ENCODE measurements at places on chromosomes 1 and 21. TPM values are rescaled to one million over a fixed set of nuclear protein-coding genes. Genes with fewer than 3 reads are reported as not detected.

GREM2 gene
- 0.83 TPM for polyA plus RNA-seq

SLC1A7 gene
- 0.12 TPM for polyA plus RNA-seq

MAGI3 gene
- 26.0 TPM for polyA plus RNA-seq

ADAMTS5 gene
- 18.5 TPM for polyA plus RNA-seq

PLA2G2E gene
- not detected for polyA plus RNA-seq

DNA sequence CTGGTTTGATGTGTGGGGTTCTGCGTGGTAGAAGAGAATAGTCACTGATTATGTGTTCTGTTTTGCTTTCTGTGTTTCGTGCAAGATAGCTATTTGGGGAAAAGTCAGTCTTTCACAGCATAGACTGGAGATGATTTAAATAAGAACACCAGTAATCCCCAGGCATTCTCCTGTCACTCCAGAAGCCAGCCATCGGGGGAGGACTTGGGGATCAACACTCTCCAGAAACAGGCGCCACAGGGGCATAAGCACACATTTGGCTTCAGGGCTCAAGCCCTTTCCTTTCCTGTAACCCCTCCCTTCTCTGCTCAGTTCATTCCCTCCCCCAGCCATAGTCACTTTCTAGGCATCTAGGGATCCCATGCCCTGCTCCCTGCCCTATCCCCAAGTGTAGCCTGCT, 97.3 kb upstream of the BEND5 start:
- no peak for DNase-seq

DNA sequence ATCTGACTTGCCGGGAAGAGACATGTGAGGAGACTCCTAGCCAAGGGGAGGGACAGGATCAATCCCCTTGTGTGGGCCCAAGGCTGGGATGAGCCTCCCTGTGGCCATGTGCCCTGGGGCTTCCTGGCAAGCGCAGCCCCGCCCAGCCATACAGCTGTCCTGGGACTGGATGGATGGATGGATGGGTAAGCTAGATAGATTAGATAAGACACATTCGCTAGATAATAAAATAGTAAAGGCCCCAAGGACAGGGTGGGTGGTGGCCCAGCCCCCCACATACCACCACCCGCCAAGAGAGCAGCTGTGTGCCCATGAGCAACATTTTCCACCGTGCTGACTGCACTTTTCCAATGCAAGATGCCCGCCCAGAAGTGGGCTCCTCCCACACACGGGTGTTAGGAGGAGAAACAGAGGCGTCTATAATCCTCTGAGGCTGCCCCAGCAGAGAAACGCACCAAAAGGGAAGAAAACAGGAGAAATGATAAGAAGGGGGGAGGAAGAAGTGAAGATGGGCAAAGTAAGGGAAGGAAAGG, 25.1 kb downstream of the ZBTB17 start:
- no peak for DNase-seq

GRCh38 chr1:86542631-86543030, 4.2 kb upstream of the CLCA4 start:
- no peak for DNase-seq

DNA sequence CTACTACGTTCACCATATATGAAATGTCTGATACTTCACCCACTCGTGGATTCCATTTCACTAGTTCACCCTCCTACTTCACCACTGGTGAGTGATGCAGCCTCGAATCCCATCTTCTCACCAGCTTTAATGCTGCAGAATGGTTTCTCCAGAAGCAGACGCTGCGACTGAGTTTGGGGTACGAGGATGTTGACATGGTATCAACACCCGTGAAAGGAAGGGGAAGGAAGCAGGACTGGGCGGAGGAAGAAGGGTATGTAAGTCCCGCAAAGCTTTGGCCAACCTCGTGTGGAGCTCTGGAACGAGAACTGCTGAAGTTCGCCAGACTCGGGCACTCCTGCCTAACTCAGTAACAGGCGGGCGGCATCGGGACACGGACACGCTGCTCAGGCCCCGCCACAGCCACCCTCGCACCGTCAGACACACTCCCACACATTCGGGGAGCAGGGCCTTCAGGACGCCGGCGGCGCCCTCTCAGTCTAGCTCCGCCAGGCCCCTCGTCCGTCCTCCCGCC, 833 bp upstream of the DIP2A start:
- DNase-seq = no peak

DNA sequence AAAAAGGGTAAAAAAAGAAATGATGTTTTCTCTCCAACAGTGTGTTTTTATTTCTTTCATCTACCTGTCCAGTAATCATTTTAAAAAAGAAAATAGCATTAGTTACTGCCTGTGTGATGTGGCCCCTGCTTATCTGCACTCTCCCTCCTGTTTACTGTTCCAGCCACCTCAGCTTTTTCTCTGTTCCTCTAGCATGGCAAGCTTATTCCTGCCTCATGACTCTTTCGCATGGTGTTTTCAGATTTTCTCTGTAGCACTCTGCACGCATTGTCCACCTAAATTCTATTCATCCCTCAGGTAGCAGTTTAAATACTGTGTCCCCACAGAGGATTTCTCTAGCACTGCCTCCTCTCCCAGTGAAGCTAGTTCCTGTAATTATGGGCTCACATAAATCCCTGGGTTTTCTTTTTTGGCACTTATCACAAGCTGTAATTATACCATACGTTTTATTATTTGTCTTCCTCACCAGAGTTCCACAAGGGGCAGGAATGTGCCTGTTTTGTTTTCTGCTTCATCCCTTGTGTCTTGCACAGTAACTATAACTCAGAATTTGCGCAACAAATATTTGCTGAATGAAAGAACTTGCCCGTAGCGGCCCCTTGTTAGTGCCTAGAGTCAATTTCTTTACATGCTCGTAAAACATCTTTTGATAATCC, 51.4 kb upstream of the LRIG2 start:
- no peak for DNase-seq

- DNase-seq = no peak
Measured at GRCh38 chr1:240294566-240294965, 202.9 kb downstream of the FMN2 start.

DNA sequence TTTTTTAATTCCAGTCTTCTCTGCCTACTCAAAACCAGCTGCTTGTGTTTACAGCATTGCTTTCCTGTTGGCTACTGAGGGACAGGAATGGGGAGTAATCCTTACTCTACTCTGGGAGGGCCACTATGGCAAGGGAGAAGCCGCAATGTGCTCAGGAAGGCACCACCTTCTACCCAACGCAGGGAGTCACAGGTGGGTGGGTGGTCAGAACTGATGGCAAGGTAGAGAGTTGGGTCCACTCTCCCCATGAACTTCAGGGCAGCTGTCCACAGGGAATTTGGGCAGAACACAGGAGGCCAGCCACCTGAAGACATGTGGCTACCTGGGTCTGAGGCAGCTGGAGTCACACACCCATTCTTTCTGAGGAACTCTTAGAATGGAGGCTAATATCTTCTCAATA, 40.5 kb upstream of the HMGB4 start:
- no peak for DNase-seq

DNA sequence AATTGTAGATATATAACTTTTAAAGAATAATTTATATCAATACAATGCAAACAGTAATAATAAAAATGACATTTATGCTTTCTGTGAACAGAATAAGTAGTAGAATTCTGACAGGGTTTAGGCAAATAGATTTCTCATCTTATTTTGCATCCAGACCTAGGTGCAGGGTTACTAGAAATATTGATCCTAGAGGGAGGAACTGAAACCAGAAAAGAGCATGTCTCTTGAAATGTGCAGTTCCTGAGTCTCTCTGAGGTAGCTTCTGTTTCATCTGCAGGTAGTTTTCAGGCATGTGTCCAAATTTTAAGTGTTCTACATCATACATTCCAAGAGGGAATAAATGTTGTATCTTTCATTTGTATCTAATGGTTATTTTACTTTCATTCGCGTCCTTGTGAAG, 631.9 kb upstream of the ADGRL4 start:
- no peak for DNase-seq

GRCh38 chr1:43221797-43222196, 48.0 kb upstream of the TMEM125 start:
- DNase-seq = no peak

DNA sequence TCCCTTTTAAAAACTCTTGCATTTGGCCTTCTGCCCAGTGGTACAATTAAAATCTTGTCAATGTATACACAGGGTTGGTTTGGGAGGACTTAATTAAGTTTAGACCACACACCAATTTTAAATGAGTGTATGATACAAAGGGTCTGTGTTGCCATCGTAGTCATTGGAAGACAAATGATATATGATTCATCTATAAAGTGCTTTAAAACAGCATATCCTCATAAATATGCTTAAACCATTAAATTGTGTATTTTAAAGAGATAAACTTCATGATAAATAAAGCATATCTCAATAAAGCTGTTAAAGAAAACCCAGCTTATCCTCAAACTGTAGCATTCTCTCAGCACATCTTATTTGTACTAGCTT, 69.5 kb downstream of the LUZP1 start:
- no peak for DNase-seq

- no peak for DNase-seq
Measured at GRCh38 chr21:32030146-32030652, 157.4 kb downstream of the HUNK start.

GRCh38 chr1:73839922-73840321, 358.1 kb downstream of the LRRIQ3 start:
- DNase-seq = no peak

GRCh38 chr1:215256936-215257679, 174.6 kb downstream of the KCNK2 start:
- no peak for DNase-seq

- DNase-seq = no peak
Measured at GRCh38 chr1:235601104-235601503, 48.5 kb downstream of the GNG4 start.

GRCh38 chr1:235018720-235019444, 109.8 kb downstream of the TOMM20 start:
- no peak for DNase-seq

DNA sequence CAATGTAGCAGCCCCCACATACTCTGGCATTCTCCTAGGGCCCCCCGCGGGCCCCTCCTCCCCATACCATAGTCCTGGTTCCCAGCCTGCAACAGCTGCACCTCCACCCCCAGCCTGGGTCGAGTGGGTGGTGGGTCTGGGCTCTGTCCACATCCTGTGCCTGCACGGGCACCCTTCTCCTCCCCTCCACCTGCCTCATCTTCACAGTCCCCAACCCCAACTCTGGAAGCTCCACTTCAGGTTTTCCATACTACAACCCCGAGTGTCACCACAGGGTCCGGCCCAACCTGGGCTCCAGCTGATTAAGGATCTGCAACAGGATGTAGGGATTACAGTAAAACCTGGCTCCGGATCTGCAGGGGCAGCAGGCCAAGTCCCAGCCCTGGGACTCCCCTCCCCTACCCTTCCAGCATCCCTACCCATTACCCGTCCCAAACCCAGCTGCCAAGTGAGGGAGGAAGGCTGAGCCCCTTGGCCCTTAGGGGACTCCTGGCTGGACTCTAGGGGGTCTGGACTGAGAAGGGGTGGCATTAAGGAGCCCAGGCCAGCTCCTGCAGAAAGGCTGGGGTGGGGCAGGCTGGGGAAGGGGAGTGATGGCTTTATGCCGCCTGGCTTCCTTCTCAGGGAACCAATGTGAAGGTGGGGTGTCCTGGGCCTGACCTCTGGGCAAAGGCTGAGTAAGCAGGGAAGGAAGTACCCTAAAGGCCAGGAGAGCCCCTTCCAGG, 116.8 kb downstream of the CASZ1 start:
- DNase-seq = no peak

GRCh38 chr1:221025956-221026355, 146.7 kb downstream of the HLX start:
- DNase-seq = no peak

DNA sequence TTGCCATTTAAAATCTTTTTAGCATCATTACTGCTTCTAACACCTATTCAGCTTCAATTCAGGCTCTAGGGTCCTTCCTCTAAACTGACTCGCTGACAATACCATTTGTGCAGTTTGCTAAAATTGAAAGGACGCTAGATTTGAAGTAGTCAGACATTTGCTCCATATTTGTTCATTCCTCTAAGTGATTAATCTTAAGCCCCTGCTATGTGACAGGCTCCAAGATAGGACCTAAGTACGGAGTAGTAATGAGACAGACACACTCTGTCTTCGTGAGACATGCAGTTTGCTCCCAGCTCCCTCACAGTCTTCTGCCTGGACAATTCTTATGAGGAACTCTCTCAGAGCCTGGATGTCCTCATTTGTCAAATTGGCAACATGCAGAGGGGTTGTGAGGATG, 26.1 kb upstream of the CD53 start:
- no peak for DNase-seq

DNA sequence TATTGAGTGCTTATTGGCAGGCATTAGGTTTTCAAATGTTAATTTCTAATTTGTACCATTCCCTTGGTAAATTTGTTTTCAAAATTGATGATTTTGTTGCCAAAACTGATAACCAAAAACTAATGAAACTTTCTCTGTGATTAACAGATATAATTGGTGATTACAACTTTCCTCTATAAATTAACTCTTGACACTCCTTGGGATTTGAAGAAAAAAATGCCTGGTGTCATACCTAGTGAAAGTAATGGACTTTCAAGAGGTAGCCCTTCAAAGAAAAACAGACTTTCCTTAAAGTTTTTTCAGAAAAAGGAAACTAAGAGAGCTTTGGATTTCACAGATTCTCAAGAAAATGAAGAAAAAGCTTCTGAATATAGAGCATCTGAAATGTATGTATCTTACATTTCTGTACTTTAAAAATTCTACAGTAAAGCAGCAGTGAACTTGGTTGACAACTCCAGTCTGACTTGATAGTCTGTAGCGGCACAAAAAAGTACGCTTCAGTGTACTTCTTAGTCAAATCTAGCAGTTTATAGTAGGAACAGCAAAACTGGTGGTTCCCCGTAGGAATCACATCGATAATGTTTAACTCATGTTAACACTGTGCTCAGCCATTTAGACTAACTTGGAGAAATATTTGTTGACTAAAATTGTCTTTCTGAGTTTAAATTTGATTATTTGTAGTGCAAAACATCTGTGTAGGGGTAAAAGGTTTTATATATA, 3.0 kb downstream of the USP1 start:
- DNase-seq = no peak

- no peak for DNase-seq
Measured at GRCh38 chr1:48254254-48254653, 31.7 kb downstream of the SLC5A9 start.

DNA sequence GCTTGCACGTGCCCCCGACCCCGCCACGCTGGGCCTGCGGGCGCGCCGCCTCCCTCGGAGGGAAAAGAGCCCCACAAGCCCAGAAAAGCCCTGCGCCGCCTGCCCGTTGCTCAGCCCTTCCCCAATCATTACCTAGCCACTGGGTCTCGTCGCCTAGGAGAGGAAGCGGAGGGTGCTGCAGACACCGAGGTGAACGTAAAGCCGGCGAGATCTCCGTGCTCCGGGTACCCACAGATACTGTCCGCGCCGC, at the start of gene ENO1:
TSS of gene ENO1 (minus strand) at position 239 of the 250 bp plus-strand sequence. CDS start 3,778 bp downstream, outside the sequence.
- no peak for DNase-seq

GRCh38 chr1:226764533-226764932, 25.5 kb upstream of the ITPKB start:
- DNase-seq = no peak

Data from right renal cortex interstitium (tissue), 3 donors.